ENCODE measurements at places on chromosomes 16 and 17. TPM values are rescaled to one million over a fixed set of nuclear protein-coding genes. Genes with fewer than 3 reads are reported as not detected.

DNA sequence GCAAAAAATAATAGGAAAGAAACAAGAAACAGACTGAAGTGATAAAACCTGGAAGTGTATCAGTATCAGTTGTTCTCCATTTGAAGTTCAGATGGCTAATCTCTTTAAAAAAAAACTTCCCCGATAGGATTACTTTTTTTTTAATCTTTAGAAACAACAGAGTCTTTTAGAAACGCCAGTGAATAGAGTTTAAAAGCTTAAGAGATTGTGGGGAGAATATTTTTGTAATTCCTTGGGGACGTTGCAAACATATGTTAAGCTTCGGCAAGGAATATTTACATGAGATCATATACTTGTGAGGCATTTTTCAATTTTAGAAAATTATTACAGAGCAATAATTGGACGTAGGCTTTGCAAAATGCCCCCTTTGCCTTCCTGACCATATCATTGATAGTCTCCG lies 13.2 kb downstream of the MAF start:
- DNase-seq = peak; percentile 29

DNA sequence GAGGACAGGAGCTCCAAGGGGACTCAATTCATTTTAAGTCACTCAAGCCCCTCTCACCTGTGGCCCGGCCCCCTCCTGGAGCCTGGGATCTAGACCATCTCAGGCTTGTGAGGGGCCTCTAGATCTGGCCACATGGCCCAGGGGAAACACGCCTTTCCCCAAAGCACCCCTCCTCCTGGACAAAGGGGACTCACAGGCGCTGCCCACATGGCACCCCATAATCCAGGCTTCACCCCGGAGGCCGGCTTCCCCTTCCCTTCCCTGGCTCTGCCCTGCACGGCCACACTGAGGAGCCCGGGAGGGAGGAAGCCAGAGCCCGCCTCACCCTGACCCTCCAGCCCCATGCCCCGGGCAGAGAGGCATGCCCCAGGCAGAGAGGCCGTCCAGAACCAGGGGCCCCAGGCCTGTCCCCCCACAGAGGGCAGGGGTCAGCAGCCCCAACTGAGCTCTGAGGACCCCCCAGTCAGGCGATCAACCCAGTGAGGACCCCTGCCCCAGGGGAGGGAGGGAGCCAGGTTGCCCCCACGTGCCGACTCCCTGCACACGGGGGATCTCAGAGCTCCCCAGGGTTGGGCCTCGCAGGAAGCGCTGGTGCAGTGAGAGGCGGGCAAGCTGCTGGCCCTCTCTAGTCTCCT lies 10.9 kb downstream of the HS3ST6 start:
- DNase-seq = no peak

The WSCD1 gene
- 29.5 TPM for total RNA-seq

The SNX20 gene
- 0.41 TPM for total RNA-seq

- DNase-seq = no peak
Measured at GRCh38 chr16:69467080-69467479, 42.7 kb downstream of the CYB5B start.

DNA sequence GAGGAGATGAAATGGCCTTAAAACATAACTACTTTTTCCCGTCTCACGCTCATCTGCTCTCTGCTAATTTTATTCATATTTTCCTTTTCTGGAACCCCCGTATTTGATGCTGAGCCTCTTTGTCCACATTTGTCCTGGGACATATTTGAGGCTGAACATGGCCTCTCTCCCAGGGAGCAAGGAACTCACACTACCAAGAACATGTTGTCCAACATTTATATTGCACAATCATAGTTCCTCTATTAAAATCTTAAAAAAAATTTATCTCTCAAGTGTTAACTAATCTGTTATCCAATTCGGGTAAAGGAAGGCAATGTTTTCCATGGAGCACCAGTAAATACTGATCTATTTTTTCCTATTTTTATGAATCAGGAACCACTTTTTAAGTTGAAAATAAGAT lies 60.2 kb downstream of the CMC2 start:
- no peak for DNase-seq

GRCh38 chr16:49835161-49835777 lies 20.6 kb downstream of the ZNF423 start:
- DNase-seq = peak; percentile 81

The PYCARD gene
- 15.2 TPM for total RNA-seq

GRCh38 chr17:48024149-48025039 lies 13.2 kb downstream of the COPZ2 start:
- DNase-seq = peak; percentile 63

GRCh38 chr17:40545660-40546059 lies 19.6 kb downstream of the CCR7 start:
- DNase-seq = no peak

GRCh38 chr17:50273654-50274040 lies 619 bp upstream of the TMEM92 start:
- no peak for DNase-seq

The NME2 gene
- 201 TPM for total RNA-seq

The HEATR3 gene
- total RNA-seq = 20.2 TPM

GRCh38 chr16:11205754-11206581 lies 50.0 kb downstream of the SOCS1 start:
- DNase-seq = peak; percentile 48

- DNase-seq = no peak
Measured at GRCh38 chr17:56876766-56877179, 37.1 kb downstream of the TRIM25 start.

The CDIPT gene
- 47.5 TPM for total RNA-seq

The WNT9B gene
- not detected for total RNA-seq

The TBC1D3C gene
- total RNA-seq = not detected

The HERPUD1 gene
- 117 TPM for total RNA-seq

GRCh38 chr17:8142158-8142886 lies 9.9 kb downstream of the PER1 start:
- DNase-seq = no peak

- DNase-seq = no peak
Measured at GRCh38 chr16:25224731-25225319, 8.1 kb downstream of the AQP8 start.

GRCh38 chr16:48434653-48435317 lies 49.6 kb upstream of the SIAH1 start:
- DNase-seq = no peak

DNA sequence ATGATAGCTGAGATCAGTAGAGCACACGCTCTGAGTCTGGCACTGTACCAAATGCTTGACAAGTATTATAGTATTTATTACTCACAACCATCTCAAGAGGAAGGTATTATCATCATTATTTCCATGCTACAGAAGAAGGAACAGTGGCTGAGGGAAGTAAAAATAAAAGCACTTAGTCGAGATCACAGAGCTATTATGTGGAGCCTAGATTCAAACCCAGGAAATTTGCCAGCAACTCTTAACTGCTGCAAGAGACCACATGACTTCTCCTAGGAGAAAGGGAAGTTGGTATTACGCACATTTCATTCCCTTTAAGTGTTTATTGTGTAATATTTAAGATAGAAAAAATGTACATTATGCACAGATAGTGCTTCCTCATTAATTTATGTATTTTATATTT lies 1.0 kb upstream of the RHOT1 start:
- DNase-seq = peak; percentile 75

DNA sequence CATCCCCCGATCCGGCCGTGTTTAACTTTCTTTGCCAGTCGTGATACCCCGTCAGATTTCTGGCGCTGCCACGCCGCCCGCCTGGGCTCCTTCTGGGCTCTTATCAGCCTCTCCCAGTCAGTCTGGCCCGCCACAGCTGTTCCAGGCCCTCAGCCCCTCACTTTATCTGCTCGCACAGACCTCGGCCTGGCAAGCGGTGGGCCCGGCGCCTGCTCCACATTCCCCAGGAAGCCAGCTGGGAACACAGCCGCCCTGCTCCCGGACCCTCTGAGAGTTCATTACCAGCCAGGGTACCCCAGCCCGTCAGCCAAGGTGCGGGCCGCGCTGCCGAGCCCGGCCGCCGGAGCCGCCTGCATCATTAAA lies 157.5 kb downstream of the ZNF423 start:
- DNase-seq = peak; percentile 92

The TMUB2 gene
- 29.6 TPM for total RNA-seq

The MRPL27 gene
- total RNA-seq = 32.2 TPM

GRCh38 chr17:70317421-70317820 lies 148.1 kb downstream of the KCNJ2 start:
- peak; percentile 16 for DNase-seq

DNA sequence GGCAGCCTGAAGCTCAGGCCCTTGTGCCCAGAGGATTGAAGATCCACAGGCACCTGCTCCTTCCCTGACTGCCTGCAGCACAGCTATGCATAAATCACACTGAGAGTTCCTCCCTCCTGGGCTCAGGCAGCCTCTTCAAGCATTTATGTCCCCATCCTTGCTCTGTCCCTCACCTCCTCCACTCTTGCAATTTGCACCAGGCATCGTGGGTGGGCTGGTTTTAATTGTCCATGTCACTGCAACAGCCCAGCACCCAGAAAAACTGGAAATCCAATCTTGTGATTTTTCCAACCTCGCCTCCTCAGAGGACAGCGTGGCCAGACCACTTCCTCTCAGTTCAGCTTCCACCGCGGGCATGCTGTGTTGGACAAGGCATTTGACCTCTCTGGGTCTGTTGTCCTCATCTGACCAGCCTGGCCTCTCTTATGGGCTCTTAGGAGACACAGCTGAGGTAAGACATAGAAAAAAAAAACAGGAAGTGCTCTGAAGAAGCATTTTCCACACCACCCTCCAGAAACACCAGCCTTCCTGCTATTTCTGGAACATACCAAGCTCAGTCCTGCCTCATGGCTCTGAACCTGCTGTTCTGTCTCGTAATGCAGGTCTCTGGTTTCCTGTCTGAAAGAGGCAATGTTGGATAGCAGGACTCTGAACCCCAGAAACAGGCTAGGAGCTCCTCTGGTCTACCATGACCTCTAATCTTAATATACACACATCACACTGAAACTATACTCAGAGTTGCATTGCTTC lies 8.3 kb downstream of the TMEM114 start:
- DNase-seq = no peak

The OSGIN1 gene
- 0.21 TPM for total RNA-seq

DNA sequence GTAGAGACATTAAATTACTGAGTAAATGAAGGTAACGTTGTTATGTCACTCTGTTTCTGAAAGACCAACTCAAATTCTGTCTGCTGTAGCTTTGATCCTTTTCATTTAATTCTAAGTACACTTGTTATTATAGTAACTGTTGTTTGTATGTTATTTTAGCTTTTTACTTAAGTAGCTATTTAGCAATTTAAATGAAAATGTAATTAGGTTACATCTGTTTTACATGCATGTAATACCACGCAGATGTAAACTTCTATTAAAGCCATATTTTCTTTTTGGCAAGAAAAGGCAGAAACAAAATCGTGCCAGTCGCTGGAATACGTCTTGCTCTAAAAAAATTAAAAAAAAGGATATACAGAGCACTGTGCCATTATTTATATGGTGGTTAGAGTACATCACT lies 282.8 kb downstream of the FTO start:
- DNase-seq = no peak

- peak; percentile 92 for DNase-seq
Measured at GRCh38 chr17:29140051-29140621, 40.1 kb downstream of the MYO18A start.

The WNK4 gene
- total RNA-seq = not detected

DNA sequence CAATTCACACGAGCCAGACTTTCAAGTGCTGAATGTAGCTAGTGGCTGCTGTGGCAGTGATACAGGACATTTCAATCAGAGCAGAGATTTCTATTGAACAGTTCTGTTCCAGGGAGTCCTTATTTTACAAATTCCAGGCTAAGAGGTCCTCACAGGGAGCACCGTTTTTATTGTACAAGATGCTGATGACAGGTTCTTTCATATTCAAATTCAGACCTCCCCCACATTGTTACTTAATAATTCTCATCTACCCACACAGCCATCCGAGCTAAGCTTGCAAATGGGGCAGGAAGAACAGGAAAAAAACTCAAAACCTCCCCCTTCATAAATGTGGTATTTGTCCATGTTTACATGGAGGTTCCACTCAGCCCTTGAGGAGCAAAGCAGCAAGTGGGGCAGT lies 9.8 kb downstream of the GABARAPL2 start:
- no peak for DNase-seq

DNA sequence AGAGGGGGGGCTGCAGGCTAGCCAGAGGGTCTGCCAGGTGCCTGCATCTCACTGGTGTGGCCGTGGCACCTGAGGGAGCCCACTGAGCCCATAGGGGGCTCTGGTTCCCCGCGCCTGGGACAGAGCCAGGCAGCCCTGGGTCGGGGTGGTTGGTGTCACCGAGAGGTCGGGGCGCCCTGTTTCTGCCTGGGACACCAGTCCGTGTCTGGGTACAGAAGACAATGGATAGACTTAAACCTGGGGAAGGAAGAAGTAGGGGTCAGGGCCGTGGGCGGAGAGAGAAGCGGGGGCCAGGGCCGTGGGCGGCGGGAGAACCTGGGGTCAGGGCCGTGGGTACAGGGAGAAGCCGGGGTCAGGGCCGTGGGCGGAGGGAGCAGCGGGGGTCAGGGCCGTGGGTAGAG lies 3.0 kb downstream of the RFNG start:
- DNase-seq = no peak

GRCh38 chr16:56617212-56618085 lies 8.1 kb upstream of the MT1E start:
- peak; percentile 93 for DNase-seq

DNA sequence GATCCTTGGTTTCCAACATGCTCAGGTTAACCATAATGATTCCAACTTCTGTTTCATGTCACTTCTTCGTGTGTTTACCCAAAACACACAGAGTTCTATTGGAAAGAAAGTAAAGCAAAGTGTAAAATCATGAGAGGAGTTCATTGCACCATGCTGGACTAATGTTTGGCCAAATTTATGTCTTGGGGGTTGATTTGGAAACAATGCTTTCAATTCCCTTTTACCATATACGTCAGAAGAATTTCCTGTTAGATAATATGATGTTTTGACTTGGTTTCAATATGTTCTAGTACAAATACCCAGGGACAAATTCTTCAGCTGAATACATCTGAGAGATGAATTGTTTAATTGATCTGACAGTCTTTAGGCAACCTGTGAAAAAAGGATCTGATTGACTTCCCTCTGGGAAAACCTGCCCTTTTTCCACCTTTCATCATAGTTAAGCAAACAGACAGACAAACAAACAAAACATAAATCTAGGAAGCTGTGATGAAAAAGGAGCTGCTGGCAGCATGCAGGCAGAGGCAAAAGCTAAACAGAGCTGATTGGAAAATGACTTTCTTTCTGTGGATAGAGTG lies 26.0 kb upstream of the MPHOSPH6 start:
- peak; percentile 19 for DNase-seq

The CHST5 gene
- total RNA-seq = not detected

- no peak for DNase-seq
Measured at GRCh38 chr16:80947239-80947638, 59.4 kb downstream of the CMC2 start.

- no peak for DNase-seq
Measured at GRCh38 chr16:55248494-55248893, 75.5 kb upstream of the IRX6 start.

- DNase-seq = no peak
Measured at GRCh38 chr16:57329718-57330327, 28.8 kb upstream of the CCL22 start.

The PTGES3L gene
- total RNA-seq = 61.5 TPM

The P2RX5 gene
- total RNA-seq = 13.5 TPM

The HSD11B2 gene
- 7.8 TPM for total RNA-seq

DNA sequence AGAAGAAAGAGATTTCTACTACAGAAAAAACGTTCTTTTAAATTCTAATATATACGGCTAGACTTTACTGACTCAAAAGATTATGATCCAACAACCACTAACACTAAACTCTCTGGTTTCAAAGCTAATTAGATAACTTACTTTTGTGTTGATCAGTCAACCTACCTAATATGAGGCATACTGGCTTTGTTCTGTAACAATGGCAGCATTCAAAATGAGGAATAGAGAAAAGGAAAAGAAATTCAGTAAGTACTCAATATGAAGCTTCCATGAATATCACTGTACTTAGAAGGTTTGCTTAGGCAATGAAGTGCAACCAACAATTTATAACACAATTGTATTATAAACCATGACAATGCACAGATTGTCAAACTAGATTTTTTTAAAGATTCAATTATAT lies 430.5 kb upstream of the PMFBP1 start:
- DNase-seq = no peak

Data from tongue (tissue), 3 donors.